ENCODE measurements at places on chromosomes 1 and 21.
A peak's percentile ranks its signal among the peaks of the same experiment; 100 is the strongest.

GRCh38 chr1:197453376-197454058, 185.5 kb downstream of the CRB1 start:
- DNase-seq: no peak

DNA sequence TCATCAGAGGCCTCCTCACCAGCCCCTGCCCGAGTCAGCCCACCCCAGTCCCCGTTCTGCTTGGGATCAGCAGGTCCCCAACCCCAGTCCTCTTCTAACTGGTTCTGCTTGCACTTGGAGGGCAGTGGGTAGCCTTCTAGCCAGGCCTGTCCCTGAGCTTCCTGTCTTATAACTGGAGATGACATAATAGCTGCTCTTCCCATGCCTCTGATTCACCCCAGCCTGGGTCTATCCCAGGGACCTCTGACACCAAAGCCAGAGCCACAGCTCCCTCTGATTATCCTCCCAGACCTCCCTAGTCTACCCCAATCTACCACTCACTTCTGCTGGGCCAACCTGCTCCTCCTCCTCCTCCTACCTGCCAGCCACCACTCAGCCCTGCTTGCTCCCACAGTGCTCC, 31.4 kb downstream of the IQGAP3 start:
- DNase-seq: no peak

DNA sequence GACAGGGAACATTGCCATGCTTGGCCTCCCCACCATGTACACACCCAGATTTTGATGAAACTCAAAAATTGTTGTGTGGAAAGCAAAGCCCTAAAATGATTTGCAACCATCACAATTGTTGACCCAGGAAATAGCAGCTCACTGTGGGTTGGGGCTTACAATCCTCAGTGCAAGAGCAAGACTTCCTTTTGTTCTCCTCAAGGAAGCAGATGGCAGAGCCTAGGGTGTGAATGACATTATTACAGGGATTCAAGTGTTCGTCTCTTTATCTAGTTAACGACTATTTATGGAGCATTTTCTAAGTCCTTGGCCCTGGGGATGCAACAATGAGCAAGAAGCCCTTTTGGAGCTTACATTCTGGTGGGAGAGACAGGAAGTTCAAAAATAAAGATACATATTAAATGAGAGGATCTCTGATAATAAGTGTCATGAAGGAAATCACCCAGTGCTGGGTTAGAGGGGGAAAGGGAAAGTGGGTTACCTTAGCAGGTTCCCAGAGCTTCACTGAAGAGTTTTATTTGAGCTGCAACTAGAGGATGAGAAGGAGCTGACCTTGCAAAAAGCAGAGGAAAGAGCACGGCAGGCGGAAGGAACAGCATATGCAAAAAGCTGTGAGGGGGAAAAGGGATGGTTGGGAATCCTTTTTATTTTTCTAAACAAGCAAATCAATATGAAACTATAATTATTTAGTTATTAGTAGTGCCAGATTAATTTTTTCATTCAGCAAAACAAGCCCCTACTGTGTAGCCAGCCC, 38.5 kb upstream of the ID3 start:
- DNase-seq: no peak

- no peak for DNase-seq
Observed at GRCh38 chr1:51524817-51525216, 5.8 kb upstream of the EPS15 start.

DNA sequence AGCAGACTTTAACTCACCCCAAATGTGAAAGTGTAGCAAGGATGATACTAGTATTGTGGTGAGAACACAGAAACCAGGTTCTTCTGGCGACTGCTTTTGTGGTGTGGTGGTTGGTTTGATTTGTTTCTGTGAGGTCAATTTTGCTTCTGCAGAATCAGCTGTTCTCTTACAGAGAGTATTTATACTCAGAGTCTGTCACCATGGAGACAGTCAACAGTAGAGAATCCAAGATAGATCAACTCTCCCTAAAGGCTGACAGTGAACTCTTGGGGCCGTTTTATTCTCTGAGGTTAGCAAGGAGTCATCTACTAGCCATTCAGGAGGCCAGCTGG, at the start of gene CFAP107:
TSS of gene CFAP107 (plus strand) at position 209 of the 332 bp plus-strand sequence. CDS start 231 bp downstream, outside the sequence.
- DNase-seq: no peak

DNA sequence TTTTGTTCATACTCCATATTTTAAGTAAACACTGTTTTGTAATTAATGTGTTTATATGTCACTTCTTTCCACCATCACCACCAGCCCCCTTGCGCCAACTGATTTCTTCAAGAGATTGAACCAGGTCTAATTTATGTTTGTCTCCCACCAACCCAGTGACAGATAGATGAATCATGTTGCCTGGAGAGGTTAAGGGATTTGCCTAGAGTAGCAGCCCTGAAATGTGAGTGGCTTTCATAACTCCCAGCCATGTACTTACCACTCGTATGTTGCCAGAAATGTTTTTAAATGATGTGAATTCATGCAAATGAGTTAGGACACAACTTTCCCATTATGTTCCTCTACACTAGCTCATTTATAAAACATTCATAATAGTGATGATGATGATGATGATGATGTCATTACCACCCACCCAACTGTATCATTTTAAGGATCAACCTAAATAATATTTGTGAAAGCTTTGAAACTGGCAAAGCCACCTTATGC, 86.9 kb downstream of the LRRC8D start:
- DNase-seq: peak; percentile 60

- no peak for DNase-seq
Observed at GRCh38 chr1:40232444-40232843, 15.3 kb upstream of the TMCO2 start.

GRCh38 chr1:63728611-63729226, 45.1 kb upstream of the ROR1 start:
- no peak for DNase-seq

DNA sequence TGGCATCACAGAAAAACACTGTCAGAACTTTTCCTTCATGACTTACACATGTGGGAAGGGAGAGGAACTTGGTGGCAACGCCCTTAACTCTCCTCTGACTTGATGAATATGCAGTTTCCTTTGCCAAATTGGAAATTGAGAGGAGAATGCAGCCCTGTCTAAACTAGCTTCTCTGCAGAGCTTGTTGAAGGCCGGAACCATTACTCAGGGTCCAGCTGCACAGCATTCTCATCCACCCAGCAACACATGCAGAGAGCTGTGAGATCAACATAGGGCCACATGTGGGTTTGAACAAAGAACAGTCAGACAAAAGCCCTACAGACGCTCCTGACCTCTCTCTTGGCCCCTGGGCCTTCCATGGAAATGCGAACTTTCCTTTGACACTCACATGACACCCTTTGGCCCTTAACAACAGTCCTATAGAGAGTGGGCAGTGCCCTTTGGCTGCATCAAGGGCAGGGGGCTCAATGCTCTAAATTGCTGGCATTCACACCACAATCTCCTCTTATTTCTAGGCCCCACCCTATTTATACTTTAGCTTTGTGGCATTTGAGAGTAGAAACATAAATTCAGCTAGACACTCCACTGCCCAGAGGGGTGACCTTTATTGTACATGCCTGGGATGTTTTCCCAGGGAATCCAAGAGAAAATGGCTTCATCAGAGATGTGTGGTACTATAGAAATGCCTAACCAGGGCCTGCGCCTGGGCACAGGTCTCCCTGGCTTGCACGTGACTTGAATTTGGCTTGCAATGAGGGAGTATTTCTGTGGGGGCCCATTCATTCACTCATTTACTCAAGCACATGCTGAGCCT, 64.4 kb downstream of the CDC7 start:
- DNase-seq: peak; percentile 96

GRCh38 chr1:211591980-211592493, 13.1 kb upstream of the SLC30A1 start:
- DNase-seq: peak; percentile 72
